ENCODE measurements at places on chromosomes 5 and 9.

- H3K27me3 ChIP-seq: no peaks in the 10 kb centered on the region
- H3K27ac ChIP-seq: peak overlapping the region; percentile 22
- H3K4me3 ChIP-seq: no peak overlapping the region
- H3K4me1 ChIP-seq: peaks cover 49% of the 10 kb centered on the region
- no peaks in the 10 kb centered on the region for H3K36me3 ChIP-seq
Measured at GRCh38 chr9:112384690-112385089, 4.8 kb downstream of the HSDL2 start.

DNA sequence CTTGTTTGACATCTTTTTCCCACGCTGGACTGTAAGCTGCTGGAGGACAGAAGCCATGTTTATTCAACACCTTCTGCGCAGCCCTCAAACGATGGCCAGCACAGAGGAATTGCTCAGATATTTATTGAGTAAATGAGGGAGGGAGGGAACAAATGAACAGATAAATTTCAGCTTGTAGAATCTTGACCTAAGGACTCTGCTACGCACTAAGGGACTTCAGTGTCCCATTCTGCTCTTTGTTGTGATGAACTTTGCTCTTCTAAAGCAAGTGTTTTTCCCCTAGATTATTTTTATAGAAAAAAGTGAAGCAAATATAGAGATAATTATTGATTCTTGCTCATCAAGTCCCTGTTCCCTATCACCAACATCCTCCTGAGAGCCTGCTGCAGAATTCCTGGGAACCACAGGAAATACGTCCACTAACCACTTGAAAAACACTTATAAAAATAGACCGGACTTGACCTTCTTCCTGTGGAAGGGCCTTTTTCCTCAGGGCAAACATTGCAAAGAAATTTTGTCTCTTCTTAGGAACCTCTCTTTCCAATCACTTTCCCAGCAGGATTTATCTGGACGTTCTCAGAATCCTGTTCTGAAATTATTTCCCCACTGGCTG is 54.9 kb downstream of the FGF1 start:
- no peaks in the 10 kb centered on the region for H3K27me3 ChIP-seq
- H3K4me1 ChIP-seq: peaks cover 7% of the 10 kb centered on the region
- H3K36me3 ChIP-seq: no peaks in the 10 kb centered on the region
- DNase-seq: no peak
- H3K4me3 ChIP-seq: no peak overlapping the region

GRCh38 chr5:856531-857425 is 6.0 kb upstream of the ZDHHC11 start:
- no peak overlapping the region for H3K4me3 ChIP-seq
- DNase-seq: no peak
- H3K4me1 ChIP-seq: no peaks in the 10 kb centered on the region
- no peaks in the 10 kb centered on the region for H3K27me3 ChIP-seq

DNA sequence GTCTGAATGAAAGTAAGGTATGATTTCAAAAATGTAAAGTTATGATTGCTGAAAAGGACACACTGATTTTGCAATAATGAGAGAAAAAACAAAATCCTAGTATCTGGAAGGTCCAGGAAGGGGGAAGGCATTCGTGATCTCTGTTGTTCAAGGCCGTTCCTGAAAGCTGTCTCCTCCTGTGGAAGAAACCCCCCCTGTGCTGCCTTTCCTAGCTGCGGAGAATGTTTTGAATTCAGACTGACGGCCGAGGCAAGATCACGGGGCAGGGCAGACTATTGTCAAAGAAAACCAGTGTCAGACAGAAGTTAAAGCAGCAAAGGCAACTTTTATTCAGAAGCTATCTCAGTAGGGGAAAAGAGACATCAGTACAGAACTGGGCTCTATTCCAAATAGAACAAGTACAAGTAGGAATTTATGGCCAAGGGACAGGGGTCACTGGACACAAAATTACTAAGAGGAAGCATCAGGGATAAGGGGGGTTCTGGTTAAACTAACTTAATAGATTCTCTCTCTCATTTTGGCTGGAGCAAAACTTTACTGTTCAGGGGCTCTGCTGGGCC is 61.9 kb upstream of the IGFBPL1 start:
- H3K27me3 ChIP-seq: no peaks in the 10 kb centered on the region
- no peak overlapping the region for H3K4me3 ChIP-seq
- DNase-seq: no peak
- no peaks in the 10 kb centered on the region for H3K4me1 ChIP-seq
- no peaks in the 10 kb centered on the region for H3K36me3 ChIP-seq

GRCh38 chr5:88355490-88356050 is 86.9 kb upstream of the TMEM161B start:
- no peaks in the 10 kb centered on the region for H3K36me3 ChIP-seq
- DNase-seq: no peak
- no peak overlapping the region for H3K4me3 ChIP-seq
- H3K4me1 ChIP-seq: peaks cover 4% of the 10 kb centered on the region

GRCh38 chr9:35951736-35952135 is 6.2 kb downstream of the OR2S2 start:
- no peak for DNase-seq
- H3K27me3 ChIP-seq: no peaks in the 10 kb centered on the region
- H3K4me1 ChIP-seq: no peaks in the 10 kb centered on the region

DNA sequence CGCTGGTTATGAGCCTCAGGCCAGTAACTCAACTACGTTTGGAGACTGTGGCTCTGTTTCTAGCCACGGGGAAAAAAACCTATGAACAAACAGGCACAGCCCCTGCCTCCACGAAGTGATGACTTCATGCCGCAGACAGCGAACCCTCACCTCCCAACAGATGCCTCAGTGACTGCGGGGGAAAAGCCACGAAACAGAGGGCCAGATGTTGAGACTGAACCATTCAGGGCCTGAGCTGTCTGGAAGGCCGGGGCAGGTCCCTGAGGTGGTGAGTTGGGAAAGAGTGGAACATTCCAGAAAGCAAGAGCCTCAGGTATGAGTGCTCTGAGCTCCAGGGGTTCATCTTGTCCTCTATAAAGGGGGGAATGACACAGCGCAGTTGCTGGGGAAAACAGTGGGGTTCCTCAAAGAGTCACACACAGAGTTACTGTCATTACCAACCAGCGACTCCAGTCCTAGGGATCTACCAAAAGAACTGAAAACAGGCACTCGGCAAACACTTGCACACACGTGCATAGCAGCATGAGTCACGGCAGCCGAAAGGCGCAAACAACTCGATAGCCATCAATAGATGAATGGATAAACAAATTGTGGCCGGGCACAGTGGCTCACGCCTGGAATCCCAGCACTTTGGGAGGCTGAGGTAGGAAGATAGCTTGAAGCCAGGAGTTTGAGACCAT is 15.3 kb downstream of the PLPP7 start:
- H3K4me1 ChIP-seq: no peaks in the 10 kb centered on the region
- no peaks in the 10 kb centered on the region for H3K36me3 ChIP-seq
- no peak overlapping the region for H3K4me3 ChIP-seq
- DNase-seq: no peak

GRCh38 chr9:1708219-1708618 is 306.9 kb upstream of the SMARCA2 start:
- no peaks in the 10 kb centered on the region for H3K4me1 ChIP-seq
- no peak for DNase-seq
- H3K27me3 ChIP-seq: peaks cover 6% of the 10 kb centered on the region
- H3K4me3 ChIP-seq: no peak overlapping the region
- H3K36me3 ChIP-seq: no peaks in the 10 kb centered on the region
- no peak overlapping the region for H3K27ac ChIP-seq

DNA sequence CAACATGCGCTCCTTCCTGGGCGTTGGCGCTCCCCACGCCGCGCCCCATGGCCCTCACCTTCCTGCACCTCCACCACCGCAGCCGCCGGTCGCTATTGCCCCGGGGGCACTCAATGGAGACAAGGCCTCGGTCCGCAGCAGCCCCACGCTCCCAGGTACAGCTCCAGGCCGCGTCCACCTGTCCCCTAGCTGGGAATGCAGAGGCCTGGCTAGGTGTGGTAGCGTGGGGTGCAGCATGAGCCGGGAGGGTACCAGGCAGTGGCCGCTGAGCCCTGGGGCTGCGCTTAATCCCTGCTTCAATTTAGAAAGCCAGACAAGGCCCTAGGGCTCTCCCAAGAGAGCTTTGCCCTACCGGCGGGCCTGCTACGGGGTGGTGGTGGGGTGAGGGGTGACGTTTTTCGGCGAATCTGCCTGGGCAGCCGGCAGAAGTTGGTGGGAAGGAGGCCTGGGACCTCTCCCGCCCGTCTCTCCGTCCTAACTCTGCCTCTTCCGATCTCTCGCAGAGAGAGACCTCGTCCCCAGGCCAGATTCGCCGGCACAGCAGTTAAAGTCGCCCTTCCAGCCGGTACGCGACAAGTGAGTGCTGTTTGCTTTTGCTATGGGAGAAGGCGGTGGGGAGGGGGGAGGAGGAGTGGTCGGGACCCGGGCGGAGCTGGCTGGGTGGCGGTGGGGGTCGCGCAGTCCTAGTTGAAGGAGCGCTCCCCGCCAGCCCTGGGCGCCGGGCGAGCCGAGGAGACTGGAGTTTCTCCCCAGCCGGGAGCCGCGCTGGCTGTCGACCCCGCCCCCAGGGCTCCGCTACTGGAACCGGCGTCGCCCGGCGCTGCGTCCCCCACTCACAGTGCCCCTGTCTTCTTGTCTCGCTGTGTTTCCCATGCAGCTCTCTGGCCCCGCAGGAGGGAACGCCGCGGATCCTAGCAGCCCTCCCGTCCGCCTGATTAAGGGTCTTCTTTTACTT is 4.8 kb downstream of the IRX1 start:
- peaks cover 69% of the 10 kb centered on the region for H3K27me3 ChIP-seq
- no peaks in the 10 kb centered on the region for H3K36me3 ChIP-seq
- H3K4me3 ChIP-seq: peak overlapping the region; percentile 6
- H3K27ac ChIP-seq: no peak overlapping the region
- DNase-seq: no peak

GRCh38 chr9:76215066-76215465 is 179.2 kb downstream of the RFK start:
- peaks cover 18% of the 10 kb centered on the region for H3K4me1 ChIP-seq
- no peaks in the 10 kb centered on the region for H3K36me3 ChIP-seq
- no peak for DNase-seq
- H3K27me3 ChIP-seq: no peaks in the 10 kb centered on the region
- no peak overlapping the region for H3K4me3 ChIP-seq
- H3K27ac ChIP-seq: no peak overlapping the region

- H3K4me3 ChIP-seq: no peak overlapping the region
- no peaks in the 10 kb centered on the region for H3K27me3 ChIP-seq
- no peaks in the 10 kb centered on the region for H3K36me3 ChIP-seq
- H3K27ac ChIP-seq: no peak overlapping the region
- H3K4me1 ChIP-seq: peaks cover 10% of the 10 kb centered on the region
- peak; percentile 81 for DNase-seq
Measured at GRCh38 chr5:5270161-5270560, 130.0 kb downstream of the ADAMTS16 start.

- H3K27me3 ChIP-seq: no peaks in the 10 kb centered on the region
- H3K4me3 ChIP-seq: no peak overlapping the region
- DNase-seq: no peak
- no peak overlapping the region for H3K27ac ChIP-seq
Measured at GRCh38 chr5:149576021-149576420, 5.3 kb upstream of the ARHGEF37 start.

DNA sequence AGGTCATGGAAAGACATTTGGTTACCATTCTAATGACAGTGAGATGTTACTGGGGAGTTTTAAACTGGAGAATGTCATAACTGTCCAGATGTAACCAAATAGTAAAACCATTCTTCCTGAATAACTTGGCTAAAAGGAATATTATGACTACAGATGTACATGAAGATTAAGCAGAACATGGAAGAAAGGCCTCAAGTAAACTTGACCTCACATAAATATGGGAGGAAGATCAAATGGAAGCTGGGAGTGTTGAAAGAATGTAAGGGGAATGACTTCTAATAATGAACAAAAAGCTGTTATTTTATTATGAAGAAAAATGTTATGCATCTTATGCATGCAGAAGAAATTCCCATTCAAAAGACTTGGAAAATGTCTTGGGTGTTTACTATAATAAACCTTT is 107.7 kb upstream of the CDKN2B start:
- H3K4me3 ChIP-seq: no peak overlapping the region
- H3K27ac ChIP-seq: no peak overlapping the region

DNA sequence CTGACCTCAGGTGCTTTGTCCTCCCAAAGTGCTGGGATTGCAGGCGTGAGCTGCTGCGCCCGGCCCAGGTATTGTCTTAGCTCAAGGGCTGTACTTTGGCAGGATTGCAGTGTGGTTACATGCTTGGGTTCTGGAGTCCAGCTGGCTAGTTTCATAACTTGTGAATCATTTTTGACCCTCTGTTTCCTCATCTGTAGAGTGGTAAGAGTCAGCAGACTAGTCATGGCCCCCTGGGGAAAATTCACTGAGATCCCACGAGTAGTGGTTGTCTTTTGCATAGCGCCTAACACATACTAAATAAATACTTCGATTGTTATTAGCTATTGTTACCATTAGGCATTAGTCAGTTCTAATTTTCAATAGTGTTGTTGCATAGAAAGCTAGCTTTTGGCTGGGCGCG is 14.3 kb downstream of the PTPA start:
- H3K27ac ChIP-seq: no peak overlapping the region
- no peak for DNase-seq

- DNase-seq: no peak
- H3K4me3 ChIP-seq: peak overlapping the region; percentile 20
- peak overlapping the region; percentile 75 for H3K27ac ChIP-seq
- peaks cover 22% of the 10 kb centered on the region for H3K4me1 ChIP-seq
Measured at GRCh38 chr9:17994695-17995425, 416.0 kb downstream of the SH3GL2 start.

DNA sequence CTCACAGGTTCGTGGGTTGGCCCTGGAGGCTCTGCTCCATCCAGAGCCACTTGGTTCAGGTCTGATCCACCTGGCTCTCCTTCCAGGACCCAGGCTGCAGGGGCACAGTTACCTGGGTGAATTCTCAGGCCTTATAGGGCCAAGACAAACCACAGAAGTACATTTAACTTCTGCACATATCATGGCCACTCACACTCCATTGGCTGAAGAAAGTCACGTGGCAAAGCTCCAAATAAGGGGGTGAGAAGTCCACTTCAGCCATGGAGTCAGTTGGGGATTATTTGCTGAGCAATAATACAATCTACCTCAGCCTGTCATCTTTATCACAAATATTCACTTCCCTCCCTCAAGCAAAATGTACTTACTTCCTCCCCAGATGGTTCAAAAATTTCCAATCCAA is 83.6 kb downstream of the MACROH2A1 start:
- H3K4me1 ChIP-seq: peaks cover 5% of the 10 kb centered on the region
- DNase-seq: no peak
- H3K4me3 ChIP-seq: no peak overlapping the region

DNA sequence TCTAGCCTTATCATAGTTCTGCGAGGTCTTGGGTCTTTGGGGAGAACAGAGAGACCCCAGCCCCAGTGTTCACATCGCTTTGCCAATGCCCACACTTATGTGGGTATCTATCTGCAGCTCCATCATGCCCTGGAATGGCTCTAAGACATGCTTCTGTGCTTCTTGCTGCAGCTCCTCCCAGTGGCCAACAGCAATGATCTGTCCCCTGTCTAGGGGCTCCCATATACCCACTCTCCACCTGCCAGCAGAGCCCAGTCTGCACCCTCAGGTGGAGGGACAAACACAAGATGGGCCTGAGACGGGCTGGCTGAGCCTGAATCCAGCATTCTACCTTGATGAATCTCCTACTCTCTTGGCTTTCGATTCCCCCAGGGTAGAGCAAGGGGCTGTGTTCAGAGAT is 14.6 kb upstream of the DAP start:
- H3K4me1 ChIP-seq: no peaks in the 10 kb centered on the region
- no peaks in the 10 kb centered on the region for H3K36me3 ChIP-seq
- H3K27me3 ChIP-seq: no peaks in the 10 kb centered on the region
- no peak overlapping the region for H3K4me3 ChIP-seq
- no peak overlapping the region for H3K27ac ChIP-seq
- DNase-seq: no peak
